Activated CD4-positive, alpha-beta memory T cell treated with anti-CD3 and anti-CD28 coated beads for 36 hours (primary cell): ENCODE measurements at places on chromosomes 13 and 19.

DNA sequence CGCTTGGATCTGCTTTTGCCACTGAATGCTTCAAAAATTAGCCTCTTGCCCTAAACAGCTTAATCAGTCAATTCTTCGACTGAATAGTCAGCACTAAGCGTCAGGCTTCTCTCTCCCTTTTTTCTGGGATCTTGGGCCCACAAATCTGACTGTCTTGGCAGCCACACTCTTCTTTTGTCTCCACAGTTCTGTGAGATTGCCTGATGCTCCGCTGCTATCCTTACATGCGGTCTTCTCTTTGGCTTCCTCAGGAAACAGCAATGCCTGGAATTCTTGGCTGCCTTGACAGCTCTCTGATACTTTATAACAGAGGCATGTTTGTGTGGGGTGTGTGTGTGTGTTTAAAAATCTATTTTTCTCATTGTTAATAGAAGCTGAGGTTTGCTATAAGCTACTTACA, 32.6 kb downstream of the ERCC5 start:
- DNase-seq, result no peak

GRCh38 chr19:18020212-18021085, 12.5 kb downstream of the ARRDC2 start:
- DNase-seq, result no peak

- no peak for DNase-seq
Observed at GRCh38 chr13:72788831-72789230, 6.9 kb downstream of the PIBF1 start.

- DNase-seq, result no peak
Observed at GRCh38 chr19:1254081-1254527, 5.7 kb downstream of the MIDN start.

GRCh38 chr13:76286178-76286577, 600.0 kb downstream of the KCTD12 start:
- DNase-seq, result no peak

GRCh38 chr13:75400775-75401174, 81.2 kb downstream of the TBC1D4 start:
- no peak for DNase-seq

DNA sequence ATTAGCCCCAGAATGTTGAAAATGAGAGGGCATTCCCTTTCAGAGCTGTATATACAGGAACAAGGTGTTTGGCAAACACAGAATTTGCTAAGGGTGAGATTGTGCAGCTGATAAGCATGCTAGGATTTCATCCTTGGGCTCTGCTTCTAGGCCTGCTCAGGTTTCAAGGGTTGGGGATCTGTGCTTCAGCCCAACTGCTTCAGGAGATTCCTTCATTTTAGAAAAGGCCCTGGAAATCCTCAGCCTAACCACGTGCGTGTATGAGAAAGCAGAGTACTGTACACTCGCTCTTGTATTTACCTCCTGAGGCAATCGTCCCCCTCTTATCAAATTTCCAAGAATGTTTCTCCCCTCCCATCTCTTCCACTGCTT, 291.6 kb upstream of the ARGLU1 start:
- no peak for DNase-seq

- no peak for DNase-seq
Observed at GRCh38 chr13:68030152-68030809, 800.1 kb upstream of the PCDH9 start.

DNA sequence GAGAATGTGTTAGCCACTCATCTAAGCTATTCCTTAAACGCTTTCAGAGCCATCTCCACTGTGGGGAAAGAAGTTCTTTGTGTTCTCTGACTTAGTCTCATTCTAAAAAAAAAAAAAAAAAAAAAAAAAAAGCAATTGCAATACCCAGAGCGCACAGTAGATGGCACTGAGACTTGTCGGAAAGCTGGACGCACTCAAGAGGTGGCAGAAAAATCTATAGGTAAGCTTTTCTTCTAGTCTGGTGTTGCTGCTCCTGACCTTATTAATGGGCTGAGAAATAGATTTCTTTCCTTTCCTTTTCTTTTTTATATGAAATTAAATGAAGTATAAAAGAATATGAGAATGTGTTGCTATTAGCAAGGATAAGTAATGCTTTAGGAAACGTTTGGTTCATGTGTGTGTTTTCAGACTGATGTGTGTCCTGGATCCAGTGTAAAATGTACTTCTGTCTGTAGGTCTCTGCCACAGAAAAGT, 4.7 kb upstream of the GJB2 start:
- no peak for DNase-seq

GRCh38 chr19:38698225-38699026, 45.8 kb downstream of the CAPN12 start:
- no peak for DNase-seq

DNA sequence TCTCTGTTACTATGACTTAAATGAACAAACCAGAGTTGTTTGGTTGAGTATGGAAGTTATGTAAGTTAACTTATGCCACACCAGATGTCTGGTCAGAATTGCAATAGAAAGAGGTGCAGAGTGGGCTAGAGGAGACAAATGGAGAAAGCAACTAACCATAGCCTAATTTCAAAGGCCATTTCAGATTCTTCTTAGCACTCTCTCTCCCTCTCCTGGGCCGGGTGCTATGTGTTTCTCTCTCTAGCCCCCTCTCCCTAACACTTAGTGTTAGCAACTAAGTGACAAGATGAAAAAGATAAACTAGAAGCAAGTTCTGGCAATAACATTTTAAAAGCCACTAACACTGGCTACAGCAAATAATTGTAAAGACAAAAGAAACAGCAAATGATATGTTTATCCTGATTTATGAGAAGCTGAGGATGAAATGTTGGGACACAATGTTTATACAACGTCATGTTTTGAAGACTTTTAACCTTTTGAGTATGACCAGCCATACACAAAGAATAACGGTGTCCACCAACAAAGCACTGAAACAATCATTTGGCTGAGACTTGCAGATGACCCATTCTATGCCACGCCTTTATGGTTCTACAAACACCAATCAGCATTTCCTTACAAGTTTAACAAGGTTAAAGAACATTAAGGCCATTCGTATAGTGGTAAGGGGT, 18.6 kb downstream of the SERPINE3 start:
- no peak for DNase-seq

- DNase-seq, result peak; percentile 24
Observed at GRCh38 chr19:13952931-13953531, 722 bp downstream of the DCAF15 start.

- no peak for DNase-seq
Observed at GRCh38 chr19:40726279-40726678, 9.4 kb downstream of the ITPKC start.

DNA sequence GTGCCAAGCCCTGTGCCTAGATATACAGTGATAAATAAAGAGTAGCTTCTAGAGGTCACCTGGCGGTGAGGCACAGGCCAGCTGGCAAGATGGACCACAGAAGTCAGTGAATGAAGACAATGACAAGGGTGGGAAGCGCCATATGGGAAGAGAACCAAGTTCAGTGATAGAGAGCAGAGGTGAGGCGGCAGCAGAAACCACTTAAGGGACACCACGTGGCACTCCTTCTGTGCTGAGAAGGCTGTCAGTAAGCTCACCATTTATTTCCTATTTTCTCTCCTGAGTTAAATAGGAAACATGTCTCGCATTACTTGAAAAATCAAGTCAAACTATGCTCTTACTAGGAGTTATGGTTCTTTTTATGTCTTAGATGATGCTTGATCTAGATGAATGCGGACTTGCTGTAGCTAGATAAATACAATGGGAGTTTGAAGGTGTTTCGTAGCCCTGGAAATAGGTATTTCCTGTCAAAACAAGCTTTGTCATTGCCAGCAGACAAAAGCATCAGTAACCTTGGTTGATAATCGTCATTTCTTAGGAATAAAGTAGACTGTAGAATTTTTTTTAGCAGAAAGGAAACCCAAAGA, 17.8 kb downstream of the ALOX5AP start:
- DNase-seq, result no peak

DNA sequence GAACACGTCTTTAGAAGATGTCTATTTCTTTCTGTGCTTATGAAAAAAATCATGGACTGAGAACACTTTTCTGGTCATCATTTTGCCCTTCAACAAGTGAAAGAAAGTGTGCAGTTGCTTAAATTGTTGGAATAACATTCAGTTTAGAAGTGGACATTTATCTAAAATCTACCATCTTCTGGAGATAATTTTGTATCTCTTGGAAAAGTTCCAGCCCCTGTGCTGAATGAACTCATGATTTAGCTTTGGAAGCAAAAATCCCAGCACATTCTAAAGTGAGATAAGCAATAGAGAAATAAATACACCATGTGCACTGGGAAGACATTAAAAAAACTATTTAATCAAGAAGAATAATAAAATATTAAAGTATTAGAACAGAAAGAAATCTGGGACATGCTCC, 1420.8 kb upstream of the SLC10A2 start:
- DNase-seq, result no peak

DNA sequence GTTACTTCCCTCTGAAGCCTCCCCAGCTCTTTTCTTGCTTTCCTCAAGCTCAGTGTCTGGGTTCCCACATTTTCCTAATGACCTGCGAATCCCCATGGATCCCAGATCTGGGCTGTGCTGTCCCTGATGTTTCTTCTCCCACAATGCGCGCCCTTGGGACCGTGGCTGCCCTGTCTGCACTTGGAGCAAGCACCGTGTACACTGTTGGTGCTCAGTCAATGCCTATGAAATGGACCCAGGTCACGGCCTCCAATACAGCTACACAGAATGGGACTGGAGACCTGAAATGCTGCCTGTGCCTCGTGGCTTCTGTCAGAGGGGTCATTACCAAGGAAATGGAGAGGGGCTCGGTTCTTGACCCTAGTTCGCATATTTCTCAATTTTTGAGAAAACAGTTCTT, 160.1 kb upstream of the SOX1 start:
- DNase-seq, result no peak

GRCh38 chr19:18875726-18876125, 20.2 kb downstream of the CERS1 start:
- no peak for DNase-seq
